Endothelial cell of umbilical vein (primary cell): ENCODE measurements at places on chromosomes 16 and 17. TPM values are rescaled to one million over a fixed set of nuclear protein-coding genes. Genes with fewer than 3 reads are reported as not detected.

DNA sequence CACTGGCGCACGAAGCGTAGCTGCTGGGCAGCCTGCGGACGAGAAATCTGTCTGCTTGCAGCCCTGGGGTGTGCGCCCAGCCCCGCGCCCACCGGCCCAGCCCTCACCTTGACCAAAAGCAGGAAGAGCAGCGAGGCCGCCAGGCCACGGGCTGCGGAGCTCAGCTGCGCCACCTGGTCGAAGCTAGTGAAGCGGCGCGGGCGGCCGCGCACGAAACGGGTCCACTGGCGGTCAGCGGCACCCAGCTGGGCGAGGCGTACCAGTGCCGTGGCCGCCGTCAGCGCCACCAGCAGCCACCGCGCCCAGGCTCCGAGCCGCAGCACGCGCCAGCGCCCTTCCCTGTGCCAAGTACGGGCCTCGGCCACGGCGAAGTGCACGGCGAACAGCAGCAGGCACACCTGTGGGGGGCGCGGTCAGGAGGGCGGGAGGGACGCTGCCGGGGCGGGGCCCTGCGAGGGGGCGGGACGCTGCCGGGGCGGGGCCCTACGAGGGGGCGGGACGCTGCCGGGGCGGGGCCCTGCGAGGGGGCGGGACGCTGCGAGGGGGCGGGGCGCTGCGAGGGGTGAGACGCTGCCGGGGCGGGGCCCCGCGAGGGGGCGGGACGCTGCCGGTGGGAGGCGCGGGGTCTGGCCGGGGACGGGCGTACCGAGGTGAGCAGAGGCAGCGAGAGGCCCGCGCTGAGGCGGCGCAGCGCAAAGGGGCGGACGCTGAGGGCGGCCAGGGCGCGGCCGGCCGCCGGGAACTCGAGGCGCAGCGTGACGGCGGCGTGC lies 43.2 kb downstream of the TSC2 start:
- peak; percentile 77 for DNase-seq

DNA sequence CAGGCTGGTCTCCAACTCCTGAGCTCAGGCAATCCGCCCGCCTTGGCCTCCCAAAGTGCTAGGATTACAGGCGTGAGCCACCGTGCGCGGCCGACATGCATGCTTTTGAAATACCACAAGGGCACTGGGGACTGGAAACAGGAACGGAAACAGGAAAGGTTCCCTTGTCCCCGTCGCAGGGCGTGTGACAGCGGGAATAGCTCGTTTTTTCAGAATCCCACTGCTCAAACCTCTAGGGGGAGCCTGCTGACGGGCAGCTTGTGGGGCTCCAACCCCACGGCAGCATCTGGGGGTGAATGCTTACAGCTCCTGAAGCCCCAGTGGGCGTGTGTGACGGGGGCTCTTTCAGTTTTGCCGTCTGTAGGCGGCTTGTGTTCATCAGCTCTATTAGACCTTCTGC lies 18.8 kb upstream of the ASGR2 start:
- peak; percentile 27 for DNase-seq

DNA sequence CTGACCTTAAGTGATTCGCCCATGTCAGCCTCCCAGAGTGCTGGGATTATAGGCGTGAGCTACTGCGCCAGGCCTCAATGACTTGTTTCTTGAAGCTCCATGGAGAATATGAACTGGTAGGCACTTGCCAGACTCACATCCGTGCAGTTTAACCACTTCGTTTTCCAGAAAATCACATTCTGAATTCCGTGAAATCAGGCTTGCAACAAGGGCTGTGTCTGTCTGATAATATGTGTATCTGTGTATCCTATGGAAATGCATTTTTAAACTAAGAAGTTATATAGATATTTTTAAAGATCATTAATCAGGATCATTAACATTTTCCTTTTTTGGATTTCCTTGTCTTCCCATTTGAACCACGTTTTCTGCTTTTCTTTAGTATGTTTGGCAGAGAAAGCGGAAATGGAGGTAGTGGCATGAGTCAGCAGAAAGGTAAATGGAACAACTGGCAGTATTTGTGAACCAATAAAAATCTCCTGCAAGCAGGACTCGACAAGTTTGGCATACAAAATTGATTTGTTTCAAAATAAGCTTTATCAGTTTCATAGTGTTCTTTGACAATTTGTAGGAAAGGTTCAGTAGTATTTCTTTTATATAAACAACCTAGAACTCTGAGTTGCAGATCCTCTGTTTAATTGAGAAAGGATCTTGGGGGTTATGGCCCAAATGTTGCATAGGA lies 33.0 kb downstream of the USP10 start:
- no peak for DNase-seq

DNA sequence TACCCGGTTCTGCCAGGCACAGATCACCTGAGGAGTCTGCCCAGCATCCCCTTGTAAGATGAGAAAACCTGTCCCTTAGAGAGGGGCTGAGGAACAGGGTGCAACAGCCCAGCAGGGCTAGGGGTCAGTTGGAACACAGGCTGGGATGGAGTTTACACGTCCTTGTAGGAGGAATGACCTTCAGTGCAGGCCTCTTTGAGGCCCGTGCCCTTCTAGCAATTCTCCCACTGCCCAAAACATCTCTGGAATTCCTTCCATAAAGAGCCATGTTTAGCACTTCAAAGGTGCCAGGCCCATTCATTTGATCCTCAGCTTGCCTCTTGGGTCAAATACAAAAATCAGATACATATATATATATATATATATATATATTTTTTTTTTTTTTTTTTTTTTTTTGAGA lies 4.5 kb downstream of the CTNS start:
- no peak for DNase-seq

DNA sequence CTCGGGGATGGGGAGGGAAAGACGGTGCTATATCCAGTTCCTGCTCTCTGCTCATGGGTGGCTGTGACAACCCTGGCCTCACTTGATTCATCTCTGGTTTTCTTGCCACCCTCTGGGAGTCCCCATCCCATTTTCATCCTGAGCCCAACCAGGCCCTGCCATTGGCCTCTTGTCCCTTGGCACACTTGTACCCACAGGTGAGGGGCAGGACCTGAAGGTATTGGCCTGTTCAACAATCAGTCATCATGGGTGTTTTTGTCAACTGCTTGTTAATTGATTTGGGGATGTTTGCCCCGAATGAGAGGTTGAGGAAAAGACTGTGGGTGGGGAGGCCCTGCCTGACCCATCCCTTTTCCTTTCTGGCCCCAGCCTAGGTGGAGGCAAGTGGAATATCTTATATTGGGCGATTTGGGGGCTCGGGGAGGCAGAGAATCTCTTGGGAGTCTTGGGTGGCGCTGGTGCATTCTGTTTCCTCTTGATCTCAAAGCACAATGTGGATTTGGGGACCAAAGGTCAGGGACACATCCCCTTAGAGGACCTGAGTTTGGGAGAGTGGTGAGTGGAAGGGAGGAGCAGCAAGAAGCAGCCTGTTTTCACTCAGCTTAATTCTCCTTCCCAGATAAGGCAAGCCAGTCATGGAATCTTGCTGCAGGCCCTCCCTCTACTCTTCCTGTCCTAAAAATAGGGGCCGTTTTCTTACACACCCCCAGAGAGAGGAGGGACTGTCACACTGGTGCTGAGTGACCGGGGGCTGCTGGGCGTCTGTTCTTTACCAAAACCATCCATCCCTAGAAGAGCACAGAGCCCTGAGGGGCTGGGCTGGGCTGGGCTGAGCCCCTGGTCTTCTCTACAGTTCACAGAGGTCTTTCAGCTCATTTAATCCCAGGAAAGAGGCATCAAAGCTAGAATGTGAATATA lies 4.8 kb upstream of the LASP1NB start:
- no peak for DNase-seq

DNA sequence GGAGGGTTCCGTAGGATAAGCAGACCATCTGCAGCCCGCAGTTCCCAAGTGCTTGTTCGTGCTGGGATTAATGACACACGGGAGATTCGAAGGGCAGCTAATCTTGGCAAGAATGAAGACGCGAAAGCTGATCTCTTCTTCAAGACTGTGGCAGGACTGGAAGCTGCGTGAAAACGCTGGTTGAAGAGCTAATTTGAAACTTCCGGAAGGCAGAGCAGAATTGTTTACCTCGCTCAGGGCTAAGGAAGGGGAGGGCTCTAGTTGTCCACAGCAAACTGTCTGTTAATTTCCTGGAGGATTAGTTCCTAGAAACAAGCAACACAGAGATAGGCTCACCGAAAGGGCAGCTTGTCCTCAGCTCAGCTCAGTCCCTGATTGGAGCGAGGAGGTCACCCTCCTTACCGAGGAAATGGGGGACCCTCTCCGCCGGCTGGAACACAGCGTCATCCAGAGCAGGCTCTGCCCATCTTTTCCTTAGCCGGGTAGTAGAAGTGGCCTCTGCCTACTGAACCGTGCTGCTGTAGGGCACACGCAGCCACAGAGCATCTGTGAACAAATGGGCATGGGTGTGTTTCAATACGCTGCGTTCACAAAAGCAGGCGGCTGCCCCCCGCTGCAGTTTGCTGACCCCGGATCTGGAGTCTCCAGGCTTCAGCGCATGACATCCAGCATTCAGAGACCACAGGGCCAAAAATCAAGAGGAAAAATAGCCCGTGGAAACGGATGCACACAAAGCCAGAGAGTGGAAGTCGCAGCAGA lies 16.7 kb upstream of the BAIAP2 start:
- peak; percentile 65 for DNase-seq

DNA sequence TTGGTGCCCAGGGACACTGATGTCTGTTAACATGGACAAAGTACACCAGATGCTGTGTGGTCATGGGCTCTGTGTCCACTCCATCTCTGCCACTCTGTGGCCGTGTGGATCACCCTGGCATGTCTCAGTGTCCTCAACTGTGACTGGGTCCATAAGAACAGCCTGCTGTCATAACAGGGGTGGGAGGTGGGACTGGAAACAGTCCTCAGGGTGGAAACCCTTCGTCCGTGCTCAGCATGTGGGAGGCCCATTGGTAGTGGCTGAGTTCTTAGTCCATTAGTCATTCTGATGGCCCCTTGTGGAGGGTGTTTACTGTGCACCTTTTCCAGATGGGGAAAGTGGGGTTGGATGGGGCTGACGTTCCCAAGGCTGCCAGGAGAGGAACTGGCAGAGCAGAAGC lies 12.8 kb downstream of the FLYWCH2 start:
- DNase-seq, result no peak

DNA sequence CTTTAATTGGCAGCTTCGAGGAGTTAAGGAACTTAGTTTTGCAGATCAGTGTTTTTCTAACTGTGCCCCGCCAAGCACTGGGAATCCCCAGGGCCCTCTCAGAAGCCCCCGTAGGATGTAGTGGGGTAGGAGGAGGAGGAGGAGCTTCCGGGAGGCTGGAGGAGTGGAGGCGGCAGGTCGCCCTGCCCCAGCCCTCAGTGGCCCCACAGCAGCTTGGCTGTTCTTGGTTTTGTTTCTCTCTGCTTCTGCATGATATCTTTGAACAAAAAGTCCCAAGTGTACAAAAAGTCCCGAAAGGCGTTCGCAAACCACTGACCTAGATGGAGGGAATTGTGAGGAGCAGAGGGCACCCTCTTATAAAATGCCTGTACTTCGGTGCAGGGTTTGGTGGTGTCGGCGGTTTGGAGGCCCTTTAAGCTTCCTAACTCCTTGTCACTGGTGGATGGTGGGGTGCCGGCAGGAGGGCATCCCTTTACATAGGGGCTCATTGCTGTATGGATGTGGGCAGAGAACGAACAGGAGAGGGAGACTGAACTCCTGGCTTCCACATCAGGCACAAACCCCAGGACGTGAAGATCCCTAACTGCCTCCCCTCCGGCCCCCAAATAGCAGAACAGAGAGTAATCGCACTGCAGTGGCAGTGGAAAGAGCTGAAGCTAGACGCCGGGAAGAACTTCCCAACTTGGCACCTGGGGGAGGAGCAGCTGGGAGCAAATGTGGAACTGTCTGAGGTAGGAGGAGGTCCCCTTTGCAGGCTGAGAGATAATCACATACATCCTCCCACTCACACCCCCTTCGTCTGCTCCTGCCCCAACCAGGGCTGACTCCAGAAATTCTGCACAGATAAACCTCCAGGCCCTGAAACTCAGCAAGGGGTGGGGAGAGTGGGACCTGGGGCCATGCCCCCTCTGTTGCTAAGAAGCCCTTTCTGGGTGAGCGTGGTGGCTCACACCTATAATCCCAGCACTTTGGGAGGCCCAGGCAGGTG lies 20.1 kb downstream of the EPOP start:
- no peak for DNase-seq

DNA sequence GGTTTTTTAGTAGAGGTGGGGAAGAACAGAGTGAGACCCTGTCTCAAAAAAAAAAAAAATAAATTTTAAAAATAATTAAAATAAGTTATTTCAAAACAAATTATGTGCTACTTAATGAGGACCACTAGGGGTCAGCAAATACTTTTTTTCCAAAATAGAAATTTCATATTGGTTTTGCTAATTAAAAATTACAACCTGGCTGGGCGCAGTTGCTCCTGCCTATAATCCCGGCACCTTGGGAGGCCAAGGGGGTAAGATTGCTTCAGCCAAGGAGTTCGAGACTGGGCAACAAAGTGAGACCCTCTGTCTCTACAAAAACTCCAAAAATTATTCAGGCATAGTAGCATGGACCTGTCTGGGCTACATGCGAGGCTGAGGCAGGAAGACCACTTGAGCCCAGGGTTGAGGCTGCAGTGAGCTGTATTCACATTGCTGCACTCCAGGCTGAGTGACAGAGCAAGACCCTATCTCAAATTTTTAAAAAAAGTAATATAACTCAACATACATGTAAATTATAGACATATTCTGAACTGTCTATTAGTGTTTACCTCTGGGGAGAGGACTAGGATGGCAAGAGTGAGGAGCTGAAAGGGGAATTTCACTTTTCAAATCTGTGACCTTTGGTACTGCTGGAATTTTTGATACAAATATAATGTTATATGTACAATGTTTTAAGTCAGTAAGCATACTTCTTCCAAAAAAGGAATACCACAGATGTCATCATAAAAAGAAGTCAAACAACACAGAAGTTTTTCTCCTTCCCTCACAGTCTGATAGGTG lies 8.1 kb downstream of the MEIOB start:
- DNase-seq, result peak; percentile 51

GRCh38 chr17:36133602-36134236 lies 30.1 kb downstream of the CCL4 start:
- DNase-seq, result peak; percentile 25

DNA sequence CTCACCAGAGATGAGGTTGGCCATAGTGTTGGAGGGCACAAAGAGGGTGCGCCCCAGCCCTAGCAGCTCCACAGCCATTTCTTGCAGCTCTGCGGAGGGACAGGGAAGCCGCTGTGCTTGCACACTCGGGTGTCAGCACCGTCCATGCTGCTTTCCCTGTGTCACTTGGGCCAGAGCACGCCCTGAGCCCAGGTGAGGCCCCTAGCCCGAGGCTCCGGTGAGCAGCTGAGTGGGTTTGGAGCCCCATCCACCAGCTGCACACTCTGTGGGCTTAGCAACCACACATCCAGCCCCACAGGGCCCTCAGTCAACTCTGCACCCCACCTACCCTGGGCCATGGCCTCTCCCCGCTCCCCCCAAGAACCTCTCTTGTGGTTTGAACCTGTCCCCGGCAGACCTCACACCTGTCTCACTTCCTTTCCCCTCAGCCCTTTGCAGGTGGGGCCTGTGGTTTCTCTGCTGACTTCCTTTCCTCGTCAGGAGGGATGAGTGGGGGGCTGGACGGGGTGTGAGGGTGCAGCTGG lies 20.7 kb downstream of the TMEM235 start:
- no peak for DNase-seq

- no peak for DNase-seq
These were observed 26.3 kb upstream of the MGAT5B start for GRCh38 chr17:76841776-76842405.

The NATD1 gene
- polyA plus RNA-seq, result 6.9 and 7.0 TPM in 2 replicates

The SULT1A4 gene
- polyA plus RNA-seq, result 1.6 and 2.9 TPM in 2 replicates

The NKD1 gene
- not detected in 2 replicates for polyA plus RNA-seq

The WNK4 gene
- polyA plus RNA-seq, result 0.48 and 0.84 TPM in 2 replicates
